NCI-H1930 (cell line): ENCODE measurements at places on chromosomes 7 and 10.

- no peak for DNase-seq
Measured at GRCh38 chr10:33001908-33002492, 44.0 kb upstream of the ITGB1 start.

GRCh38 chr10:132618158-132618919, 80.8 kb downstream of the INPP5A start:
- no peak for DNase-seq

DNA sequence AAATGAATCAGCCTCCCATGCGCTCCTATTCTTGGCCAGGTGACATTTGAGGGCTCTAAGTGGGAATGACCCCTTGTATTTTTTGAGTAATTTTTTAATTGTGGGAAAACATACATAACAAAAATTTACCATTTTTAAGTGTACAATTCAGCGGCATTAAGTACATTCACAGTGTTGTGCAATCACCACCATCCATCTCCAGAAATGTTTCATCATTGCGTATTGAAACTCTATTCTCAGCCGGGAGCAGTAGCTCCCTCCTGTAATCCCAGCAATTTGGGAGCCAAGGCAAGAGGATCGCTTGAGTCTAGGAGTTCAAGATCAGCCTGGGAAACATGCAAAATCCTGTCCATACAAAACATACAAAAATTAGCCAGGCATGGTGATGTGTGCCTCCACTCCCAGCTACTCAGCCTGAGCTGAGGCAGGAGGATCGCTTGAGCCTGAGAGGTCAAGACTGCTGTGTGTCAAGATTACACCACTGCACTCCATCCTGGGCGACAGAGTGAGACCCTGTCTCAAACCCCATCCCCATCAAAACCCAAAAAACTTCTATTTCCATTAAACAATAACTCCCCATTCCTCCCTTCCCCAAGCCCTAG, 2.5 kb downstream of the ANTXRL start:
- DNase-seq = no peak

DNA sequence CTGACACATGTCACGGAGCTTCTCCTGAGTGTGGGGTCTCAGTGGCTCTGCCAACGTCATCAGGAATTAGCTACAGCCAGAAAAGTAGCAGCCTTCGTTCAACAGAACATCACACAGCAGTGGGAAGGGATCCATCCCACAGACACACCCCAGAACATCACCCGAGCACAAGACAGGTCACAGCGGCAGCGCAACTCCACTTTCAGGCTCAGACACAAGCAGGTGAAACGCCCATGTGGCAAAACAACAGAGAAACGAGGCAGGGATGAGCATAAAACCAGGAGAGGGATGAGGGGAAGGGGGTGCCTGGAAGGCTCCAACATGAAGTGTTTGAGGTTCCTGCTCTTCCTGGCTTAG, 44.8 kb downstream of the CAMK2B start:
- no peak for DNase-seq

- no peak for DNase-seq
Measured at GRCh38 chr10:89332123-89332633, 4.4 kb downstream of the IFIT3 start.
